ENCODE measurements at places on chromosomes 16 and 17.
A peak's percentile ranks its signal among the peaks of the same experiment; 100 is the strongest.

- peak; percentile 29 for DNase-seq
Observed at GRCh38 chr17:1241929-1242328, 28.3 kb upstream of the BHLHA9 start.

- no peak for DNase-seq
Observed at GRCh38 chr16:10943064-10943353, 741 bp upstream of the DEXI start.

- DNase-seq = no peak
Observed at GRCh38 chr16:19180741-19181140, 12.7 kb downstream of the SYT17 start.

DNA sequence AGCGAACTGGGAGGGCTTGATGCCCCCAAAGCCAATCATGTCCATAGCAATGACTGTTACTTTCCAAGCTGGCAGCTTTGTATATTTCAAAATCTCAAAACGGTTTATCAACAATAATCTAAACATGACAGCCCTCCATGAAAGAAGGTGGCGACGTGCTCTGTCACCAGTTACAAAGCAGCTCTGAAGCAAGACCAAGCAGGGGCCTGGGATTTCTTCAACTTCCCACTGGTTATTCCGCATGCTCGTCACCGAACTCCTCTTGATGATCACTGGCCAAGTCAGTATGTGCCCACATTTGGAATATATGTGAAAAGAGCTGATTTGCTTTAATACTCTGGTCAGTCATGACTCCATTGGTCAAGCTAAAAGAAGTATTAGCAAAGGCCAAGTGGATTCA is 175.6 kb downstream of the VPS53 start:
- no peak for DNase-seq

- DNase-seq = no peak
Observed at GRCh38 chr16:50712956-50713355, 19.6 kb downstream of the NOD2 start.

- no peak for DNase-seq
Observed at GRCh38 chr17:66460558-66460957, 158.1 kb downstream of the PRKCA start.

- no peak for DNase-seq
Observed at GRCh38 chr16:31414706-31415105, 13.5 kb downstream of the COX6A2 start.

DNA sequence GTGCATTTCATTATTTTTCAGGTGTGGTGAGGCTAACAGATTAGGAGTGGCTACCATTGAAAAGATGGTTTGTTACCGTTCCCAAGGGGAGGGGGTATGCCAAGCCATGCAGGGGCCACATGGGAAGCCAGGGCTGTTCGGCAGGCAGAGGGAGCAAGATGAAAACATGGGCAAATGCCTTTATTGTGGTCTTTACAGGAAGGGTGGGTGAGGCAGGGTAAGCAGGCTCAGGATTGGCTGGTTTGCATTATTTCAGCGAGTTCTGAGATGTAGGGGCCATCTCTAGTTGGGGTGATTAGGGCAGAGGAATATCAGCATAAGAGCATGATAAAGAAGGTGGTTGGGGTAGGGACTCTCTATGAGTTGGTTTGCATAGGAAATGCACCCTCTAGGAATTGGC is 117.6 kb downstream of the CCT6B start:
- no peak for DNase-seq

GRCh38 chr16:58654560-58655214 is 25.1 kb upstream of the CNOT1 start:
- DNase-seq = no peak

GRCh38 chr16:2385190-2385836 is 43.9 kb upstream of the CCNF start:
- no peak for DNase-seq

DNA sequence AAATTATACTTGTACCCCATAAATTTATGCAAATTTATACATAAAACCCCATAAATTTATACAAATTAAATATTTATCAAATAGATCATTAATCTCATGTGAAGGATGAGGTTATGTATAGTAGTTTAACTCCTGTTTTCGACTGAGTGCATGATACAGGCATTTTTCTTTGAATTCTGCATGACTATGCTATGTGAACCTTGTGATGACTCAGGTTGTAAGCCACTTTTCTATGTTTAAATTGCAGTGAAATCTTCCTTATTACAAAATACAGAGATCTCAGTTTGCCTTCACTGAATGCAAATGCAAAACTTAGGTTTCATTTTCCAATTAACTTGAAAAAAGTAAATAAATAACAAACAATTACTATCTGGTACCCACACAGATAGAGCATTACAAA is 843.7 kb downstream of the CDH11 start:
- no peak for DNase-seq

GRCh38 chr17:15255713-15256454 is 9.2 kb downstream of the PMP22 start:
- DNase-seq = no peak

GRCh38 chr16:29025218-29025617 is 40.4 kb downstream of the LAT start:
- no peak for DNase-seq

- DNase-seq = no peak
Observed at GRCh38 chr17:27519550-27519949, 63.3 kb downstream of the KSR1 start.

GRCh38 chr17:15915961-15916360 is 29.0 kb upstream of the ADORA2B start:
- DNase-seq = no peak

- no peak for DNase-seq
Observed at GRCh38 chr16:76941113-76941512, 249.9 kb upstream of the MON1B start.

DNA sequence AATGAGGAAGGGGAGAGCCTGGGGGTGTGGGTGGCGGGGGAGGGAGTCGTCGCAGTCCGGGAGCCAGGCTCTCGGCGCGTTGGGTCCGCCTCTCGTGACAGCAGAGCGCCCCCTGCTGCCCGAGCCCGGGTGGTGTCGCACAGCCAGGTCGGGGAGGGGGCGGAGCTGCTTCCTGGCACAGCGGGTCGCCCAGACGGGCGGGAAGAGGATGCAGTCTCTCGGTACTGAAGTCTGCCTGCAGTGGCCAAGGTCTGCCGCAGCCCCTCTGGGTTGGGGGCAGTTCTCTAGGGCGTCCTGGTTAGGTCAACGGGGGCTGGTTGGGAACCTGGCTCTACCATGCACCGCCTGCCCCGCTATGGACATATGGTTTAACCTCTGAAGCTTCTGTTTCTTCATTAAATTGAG is 38.2 kb upstream of the CCDC182 start:
- peak; percentile 75 for DNase-seq

DNA sequence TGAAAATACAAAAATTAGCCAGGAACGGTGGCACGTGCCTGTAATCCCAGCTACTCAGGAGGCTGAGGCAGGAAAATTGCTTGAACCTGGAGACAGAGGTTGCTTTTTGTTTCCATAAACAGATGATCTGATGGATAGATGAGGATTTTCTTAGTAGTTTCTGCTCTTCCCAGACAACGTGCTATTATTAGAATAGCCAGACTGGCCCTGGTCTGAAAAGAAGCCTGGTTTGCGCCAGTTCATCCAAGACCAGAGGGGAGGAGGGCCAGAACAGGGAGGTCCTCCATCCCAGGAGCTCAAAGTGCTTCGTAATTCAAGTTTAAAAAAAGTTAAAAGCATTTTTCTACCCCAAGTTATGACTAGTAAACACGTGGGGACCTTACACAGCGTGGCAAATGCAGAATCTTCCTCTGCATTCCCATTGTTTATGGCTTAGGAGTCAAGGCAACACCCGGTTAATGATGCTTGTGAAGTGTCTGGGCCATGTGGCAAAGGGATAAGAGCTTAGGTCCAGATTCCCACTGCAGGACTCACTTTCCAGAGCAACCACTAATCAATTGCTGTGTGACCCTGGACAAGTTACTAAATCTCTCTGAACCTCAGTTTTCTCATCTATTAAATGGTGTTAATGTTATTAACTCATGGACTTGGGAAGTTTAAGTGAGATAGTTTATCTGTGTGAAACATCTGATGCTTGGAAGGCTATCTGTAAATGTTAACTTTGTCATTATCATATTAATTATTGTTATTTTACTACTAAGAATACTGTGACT is 205.4 kb downstream of the CCDC182 start:
- no peak for DNase-seq

GRCh38 chr17:17722081-17722905 is 41.0 kb downstream of the RAI1 start:
- DNase-seq = no peak

- no peak for DNase-seq
Observed at GRCh38 chr16:4606354-4606753, 8.3 kb downstream of the UBALD1 start.

DNA sequence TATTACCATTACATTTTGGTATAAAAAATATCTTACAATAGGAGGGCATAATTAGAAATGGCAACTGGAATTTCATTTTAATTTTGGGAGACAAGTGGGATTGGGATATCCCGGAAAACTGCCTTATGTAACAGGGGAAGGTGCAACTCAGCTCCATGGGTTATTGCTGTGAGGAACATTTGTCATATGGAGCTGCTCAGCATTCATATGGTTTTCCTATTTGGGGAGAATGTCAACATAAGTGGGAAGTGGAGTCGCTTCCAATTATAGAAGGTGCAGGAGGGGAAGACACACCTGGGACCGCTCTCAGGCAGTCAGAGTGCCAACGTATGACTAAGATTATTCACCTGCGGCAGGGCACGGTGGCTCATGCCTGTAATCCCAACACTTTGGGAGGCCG is 10.7 kb downstream of the ODF4 start:
- no peak for DNase-seq

GRCh38 chr16:55502801-55503366 is 6.0 kb upstream of the LPCAT2 start:
- no peak for DNase-seq

DNA sequence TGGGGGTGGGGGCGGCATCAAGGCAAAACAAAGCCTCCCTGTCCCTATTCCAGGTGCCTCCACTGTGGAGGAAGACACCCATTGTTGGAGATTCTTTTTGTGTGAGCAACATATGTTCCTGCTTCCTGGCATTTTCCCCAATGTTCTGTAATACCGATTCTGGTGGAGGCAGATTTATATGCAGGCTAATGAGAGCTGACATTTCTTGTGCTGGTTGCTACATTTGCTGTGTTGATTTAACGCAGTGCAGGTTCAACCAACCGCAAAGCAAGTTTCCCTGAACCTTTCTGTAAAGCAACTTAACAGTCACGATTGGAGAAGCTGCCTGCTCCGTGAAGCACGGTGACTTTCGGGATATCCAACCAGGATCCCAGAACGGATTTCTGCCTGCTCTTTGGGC is 260.5 kb downstream of the CBLN1 start:
- no peak for DNase-seq

GRCh38 chr17:59431601-59432000 is 100.1 kb downstream of the YPEL2 start:
- DNase-seq = no peak

DNA sequence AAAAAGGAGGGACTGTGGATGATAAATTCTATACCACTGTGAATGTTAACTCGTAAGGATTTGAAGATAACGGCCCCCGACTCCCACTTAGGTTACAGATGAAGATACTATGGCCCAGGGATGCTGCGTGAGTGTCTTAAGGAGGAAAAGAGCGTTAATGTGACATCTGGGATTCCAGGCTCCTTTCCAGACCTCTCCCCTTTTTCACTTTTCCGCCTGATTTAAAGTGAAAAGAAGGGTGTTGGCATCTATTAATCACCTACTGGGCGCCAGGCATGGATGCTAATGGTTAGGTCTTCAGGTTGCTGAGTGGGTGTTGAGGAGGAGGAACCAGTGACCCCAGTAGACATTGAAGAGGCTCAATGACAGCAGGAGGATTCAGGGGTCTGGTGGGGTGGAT is 117.8 kb downstream of the RBFOX1 start:
- DNase-seq = no peak

GRCh38 chr16:21285314-21285713 is 7.2 kb upstream of the CRYM start:
- no peak for DNase-seq

DNA sequence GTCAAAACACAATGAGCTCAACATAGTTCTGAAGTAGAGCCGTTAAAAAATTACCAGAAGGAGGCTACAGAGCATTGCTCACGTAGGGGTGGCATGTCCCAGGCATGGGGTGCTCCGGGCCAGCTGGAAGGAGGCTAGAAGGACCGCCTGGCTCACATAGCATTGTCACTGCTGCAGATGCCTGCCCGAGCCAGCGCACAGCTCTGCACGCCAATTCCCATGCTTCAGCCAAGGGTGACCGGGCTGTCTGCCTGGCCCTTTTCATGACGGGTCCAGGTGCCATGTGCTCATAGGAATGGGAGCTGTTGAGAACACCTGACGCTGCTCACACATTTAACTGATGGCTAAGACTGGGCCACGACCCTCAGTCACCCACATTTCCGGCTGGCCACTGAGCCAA is 228.9 kb upstream of the FOXF1 start:
- no peak for DNase-seq

GRCh38 chr16:87076950-87077749 is 240.0 kb downstream of the C16orf95 start:
- no peak for DNase-seq

DNA sequence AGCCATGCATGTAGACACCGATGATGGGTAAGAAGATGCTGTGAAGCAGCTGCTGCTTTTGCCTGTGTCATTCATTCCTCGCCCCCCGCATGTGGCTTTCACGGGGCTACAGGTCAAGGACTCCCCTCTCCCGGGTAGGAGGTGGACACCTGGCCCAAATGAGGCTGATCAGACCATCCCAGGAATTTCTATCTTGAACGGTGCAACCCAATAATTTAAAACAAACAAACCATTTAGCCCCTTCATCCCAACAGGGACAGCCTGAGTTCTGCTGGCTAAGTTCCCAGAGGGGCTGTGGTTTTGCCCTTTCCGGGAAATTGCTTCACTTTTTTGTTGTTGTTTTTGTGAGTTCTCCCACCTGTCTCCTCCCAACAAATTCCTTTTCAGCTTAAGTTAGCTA is 137.7 kb upstream of the CDH5 start:
- no peak for DNase-seq
